ENCODE measurements at places on chromosomes 16 and 17.

- DNase-seq: no peak
Observed at GRCh38 chr16:76964464-76965154, 226.4 kb upstream of the MON1B start.

- DNase-seq: no peak
Observed at GRCh38 chr17:81884520-81884919, 6.9 kb downstream of the ALYREF start.

DNA sequence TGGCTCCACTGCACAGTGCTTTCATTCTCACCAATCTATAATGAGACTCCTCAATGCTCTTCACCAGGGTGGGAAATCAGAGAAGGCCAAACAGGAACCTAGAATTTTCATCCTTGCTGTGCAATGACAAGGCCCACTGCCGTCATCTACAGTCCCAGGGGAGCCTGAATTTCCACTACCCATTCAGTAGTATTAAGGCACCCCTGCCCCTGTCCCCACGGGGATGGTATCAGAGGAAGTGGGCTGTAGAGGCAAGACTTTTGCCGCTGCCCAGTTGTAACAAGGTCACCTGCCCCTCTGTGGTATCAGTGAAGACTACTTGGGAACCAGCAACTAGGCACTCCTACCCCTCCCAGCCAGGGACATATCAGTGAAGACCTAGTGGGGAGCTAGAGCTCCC lies 104.5 kb downstream of the C16orf78 start:
- DNase-seq: peak; percentile 34

DNA sequence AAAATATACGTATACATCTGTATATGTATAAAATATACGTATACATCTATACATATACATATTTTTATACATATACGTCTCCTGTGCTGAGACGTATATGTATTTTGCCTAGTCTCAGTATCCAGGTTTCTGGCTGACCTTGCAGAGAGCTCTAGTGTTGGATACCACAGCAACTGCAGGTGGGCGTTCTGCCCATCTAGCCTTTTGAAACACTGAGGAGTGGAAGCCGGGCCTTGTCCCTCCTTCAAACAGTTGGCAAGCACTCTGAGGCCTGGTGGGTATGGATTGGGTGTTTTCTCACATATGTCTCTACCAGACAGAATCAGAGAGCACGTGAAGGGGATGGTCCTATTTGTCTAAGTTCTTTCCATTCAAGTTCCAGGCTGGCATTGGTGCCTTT lies 39.4 kb upstream of the MRC2 start:
- no peak for DNase-seq

DNA sequence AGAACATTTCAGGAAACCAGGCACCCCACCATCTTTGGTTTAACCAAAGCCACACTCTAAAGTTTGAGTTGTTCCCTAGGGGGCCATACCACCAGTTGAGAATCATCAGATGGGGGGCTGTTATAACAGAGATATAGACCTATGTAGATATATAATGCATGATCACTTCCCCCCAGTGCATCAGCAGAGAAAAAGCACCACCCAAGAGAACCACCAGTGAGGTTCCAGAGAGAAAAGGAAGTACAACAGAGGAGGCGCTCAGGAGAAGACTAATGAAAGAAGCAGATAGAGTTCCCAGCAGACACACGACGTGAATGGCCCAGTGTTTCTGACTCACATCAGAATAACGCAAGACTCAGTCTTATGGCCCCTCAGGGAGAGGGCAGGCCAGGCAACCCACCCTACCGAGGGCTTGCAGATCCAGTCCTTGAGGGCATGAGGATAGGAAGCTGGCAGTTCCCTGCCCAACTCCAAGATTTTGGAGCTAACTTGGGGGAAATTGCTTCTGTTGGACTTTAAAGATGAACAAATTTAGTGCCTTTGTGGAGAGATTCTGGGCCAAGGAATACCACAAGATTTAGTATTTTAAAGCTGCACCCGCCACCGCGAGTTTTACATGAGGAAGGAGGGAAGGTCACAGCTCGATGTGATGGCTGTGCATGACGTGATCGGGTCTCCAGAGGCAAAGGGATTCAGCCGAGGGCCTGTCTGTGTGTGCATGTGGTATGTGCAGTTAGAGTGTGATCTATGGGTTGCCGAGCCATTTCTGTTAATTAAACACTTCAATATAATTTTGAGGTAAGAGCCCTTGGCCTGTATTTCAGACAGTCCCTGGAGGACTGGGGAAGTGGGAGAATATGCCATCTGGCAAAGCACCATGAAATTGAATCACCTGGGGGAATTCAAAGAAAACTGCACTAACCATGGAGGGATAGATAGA lies 53.1 kb downstream of the AIPL1 start:
- DNase-seq: no peak

- DNase-seq: no peak
Observed at GRCh38 chr17:72264682-72265405, 144.0 kb downstream of the SOX9 start.

DNA sequence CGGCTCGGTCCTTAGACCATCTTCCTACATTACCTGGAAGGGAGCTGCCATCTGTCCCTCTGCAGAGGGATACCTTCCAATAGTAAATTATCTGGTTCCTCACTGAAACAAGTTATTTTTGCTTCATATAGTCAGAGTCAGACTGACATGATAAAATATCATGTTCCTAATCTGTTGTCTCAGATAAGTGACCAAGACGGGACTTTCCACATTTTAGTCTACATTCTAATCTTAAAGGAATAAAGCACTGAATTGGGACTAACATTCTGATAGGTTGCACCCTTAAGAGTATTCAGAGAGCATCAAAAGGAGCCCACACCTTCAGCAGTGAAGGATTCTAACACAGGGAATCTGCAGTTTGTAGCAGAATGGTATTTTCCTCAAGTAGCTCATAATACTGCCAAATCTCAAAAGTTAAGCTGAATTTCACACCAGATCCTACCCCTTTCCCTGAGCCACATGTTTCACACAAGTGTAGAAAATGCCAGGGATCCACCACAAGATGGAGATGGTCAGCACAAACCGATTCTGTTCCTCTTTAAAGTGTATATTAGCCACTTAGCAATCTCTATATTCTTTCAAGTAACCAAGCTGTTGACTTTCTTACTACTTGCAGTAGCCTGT lies 13.4 kb downstream of the GINS2 start:
- no peak for DNase-seq

DNA sequence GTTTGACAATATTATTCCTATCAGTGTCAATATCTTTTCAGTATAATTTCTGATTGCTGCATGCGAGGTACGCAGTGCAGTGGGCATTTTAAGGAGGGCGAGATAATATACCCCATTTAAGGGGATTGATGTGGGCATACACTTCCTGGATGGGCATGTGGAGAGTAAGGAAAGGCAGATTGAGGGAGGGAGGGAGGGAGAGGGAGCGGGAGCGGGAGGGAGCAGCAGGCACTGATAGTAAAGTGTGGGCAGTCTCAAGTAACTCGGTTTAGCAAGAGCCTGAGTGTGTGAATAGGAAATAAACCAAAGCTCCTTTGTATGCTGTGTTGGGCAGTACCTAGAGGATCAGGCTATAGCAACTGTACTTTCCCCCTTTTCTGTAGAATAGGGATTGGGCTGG lies 5.1 kb downstream of the BPTF start:
- no peak for DNase-seq

GRCh38 chr16:78485917-78486257 lies 386.4 kb downstream of the WWOX start:
- no peak for DNase-seq

- no peak for DNase-seq
Observed at GRCh38 chr17:4664230-4664629, 22.8 kb upstream of the ALOX15 start.

- DNase-seq: no peak
Observed at GRCh38 chr17:49698005-49698404, 9.8 kb downstream of the SLC35B1 start.

DNA sequence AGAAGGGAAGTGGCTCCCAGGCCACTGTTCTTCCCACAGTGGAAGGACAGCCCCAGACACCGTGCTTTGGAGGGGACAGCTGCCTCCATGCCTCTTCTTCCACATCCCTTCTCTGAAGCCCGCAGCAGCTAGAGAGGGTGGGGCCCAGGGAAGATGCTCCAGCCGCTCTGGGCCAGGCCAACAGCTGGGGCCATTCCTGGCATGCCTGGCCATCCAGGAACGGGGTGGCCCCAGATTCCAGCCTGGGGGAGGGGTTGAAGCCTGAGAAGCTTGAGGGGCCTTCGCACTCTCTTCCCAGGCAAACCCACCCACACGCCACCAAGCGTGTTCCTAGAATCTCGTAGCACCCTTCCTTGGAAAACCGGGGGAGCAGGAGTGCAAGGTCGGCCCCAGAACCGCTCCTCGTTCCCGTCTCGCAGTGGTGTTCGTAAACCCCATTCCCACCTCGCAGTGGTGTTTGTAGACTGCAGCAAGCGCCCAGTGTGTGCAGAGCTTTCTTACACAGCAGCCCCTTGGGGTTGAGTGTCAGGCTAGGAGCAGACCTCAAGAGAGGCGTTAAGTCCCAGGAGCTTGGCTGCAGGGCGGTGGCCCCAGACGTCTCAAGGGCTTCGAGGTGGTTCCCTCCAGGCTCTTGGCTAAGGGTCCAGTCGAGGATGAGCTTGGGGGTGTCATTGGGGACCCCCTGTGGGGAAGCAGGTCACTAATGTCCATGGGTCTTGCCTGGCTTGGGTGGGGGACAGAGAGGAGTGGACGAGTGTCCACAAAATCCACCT lies 2.7 kb downstream of the CDH15 start:
- no peak for DNase-seq

DNA sequence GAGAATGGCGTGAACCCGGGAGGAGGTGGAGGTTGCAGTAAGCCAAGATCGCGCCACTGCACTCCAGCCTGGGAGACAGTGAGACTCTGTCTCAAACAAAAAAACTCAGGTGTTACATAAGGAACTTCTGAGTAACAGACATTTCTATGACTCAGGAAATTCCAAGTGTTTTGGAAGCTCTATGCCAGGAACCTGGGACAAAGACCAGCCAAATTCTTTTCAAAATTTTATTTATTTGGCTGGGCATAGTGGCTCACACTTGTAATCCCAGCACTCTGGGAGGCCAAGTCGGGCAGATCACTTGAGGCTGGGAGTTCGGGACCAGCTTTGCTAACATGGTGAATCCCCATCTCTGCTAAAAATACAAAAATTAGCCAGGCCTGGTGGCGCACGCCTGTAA lies 5.2 kb upstream of the SH2B1 start:
- DNase-seq: no peak

GRCh38 chr17:51650202-51650601 lies 389.9 kb downstream of the UTP18 start:
- no peak for DNase-seq

GRCh38 chr16:23348579-23349469 lies 46.7 kb downstream of the SCNN1B start:
- peak; percentile 26 for DNase-seq

DNA sequence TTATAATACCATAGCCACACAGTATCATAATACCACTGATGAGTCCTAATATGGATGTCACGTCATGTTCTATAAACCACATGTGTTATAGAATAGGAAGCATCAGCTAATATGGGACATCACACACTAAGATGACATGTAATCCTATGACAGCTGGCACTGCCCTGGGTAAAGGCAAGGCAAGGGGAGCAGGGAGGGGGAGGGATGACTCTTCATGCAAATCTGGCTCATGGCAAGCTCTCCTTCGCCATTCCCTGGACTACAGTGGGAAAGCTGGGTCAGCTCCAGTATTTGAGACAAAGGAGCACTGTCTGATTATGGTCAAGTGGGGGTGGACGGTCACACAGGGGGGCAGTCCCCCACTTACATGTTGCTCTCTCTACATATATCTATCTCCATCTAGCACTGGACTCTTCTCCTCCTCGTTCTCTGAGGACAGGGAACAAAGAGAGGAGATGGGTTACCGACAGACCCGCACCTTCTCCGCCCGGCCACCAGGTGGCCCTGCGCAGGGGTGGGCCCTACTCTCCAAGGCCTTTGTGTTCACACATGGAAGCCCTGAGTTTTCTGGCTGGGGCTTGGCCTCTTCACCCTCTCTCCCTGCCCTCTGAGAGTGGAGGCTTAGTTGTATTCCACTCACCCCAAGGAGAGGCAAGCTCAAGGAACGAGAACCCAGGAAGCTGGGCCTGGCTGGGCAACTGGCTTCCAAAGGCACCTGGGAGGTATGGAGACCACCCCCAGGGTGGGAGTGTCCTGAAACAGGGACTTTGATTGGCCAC lies 23.4 kb upstream of the MPO start:
- DNase-seq: peak; percentile 70

GRCh38 chr17:44308320-44308818 lies at the start of gene RUNDC3A:
Gene RUNDC3A (plus strand): TSS chr17:44308601. CDS start chr17:44308833, 232 bp downstream.
- DNase-seq: peak; percentile 91

- DNase-seq: no peak
Observed at GRCh38 chr17:59353936-59354755, 22.7 kb downstream of the YPEL2 start.

DNA sequence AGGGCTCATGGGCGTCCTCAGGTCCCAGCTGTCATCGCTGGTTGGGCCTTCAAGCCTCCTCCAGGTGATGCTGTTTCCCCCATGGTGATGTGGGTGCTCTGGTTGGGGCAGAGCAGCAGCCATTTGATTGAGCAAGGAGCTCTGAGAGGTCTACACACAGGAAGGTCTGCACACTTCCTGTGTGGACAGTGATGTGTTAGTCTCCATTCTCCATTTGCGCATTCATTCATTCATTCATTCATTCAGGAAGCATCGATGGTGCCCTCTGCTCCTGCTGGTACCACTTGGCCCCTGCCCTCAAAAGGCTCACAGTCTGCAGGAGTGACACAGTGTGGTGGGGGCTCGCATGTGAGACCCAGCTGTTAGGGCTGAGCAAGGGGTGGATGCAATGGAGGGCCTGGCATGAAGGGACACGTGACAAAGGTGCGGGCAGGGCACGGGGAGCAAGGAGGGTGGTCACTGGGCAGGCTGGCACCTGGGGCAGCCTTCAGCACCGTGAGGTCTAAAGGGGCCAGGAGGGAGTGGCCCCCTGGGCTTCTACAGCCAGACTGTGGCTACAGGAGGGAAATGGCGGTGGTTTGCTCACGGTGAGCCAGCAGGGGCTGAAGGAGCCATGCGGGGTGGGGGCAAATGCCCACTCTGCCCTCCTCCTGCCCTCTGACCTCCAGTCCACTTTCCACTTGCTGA lies 1.5 kb downstream of the ADGRG3 start:
- DNase-seq: peak; percentile 55

GRCh38 chr17:28398280-28398981 lies 7.6 kb downstream of the SLC46A1 start:
- no peak for DNase-seq

DNA sequence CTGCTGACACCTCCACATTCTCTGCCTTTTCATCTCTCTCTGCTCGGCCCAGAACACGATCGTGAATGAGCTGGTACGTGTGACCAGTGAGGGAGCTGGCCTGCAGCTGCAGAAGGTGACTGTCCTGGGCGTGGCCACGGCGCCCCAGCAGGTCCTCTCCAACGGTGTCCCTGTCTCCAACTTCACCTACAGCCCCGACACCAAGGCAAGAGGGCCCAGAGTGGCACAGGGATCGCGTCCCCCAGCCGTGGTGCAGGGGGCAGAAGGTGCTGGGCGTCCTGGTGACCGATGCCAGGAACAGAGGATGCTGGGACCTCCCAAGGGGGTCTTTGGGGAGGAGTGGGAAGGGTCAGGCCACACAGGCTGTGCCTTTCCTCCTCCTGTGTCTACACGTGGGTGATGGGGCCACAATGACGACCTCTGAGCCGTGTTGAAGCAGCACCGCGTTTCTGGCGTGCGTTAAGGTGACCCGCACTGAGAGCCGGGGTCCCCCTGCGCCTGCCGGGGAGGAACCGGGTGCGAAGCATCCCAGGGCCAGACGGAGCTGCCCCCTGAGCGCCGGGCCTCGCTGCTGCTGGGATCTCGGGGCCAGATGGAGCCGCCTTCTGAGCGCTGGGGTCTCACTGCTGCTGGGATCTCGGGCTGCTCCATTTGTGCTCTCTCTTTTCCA lies 17.4 kb downstream of the GAA start:
- peak; percentile 46 for DNase-seq

All from sigmoid colon (tissue), 7 donors.